ENCODE measurements at places on chromosomes 13 and 19.

DNA sequence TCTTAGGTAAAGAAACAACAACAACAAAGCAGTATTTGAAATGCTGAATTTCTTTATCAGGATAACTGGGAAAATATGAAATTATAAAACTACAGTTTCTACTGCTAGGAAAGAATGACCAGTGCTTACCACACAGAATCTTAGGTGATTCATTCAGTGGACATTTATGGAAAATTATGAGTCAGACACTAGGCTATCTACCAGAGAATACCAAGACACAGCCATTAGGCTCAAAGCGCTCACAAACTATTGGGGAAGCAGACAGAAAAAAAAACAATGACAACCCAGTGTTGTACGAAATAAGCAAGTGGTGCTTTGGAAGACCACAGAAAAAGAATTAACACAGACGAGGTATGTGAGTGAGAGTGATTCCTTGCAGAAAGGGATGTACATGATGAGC is 1019.5 kb downstream of the PCDH9 start:
- DNase-seq: no peak

DNA sequence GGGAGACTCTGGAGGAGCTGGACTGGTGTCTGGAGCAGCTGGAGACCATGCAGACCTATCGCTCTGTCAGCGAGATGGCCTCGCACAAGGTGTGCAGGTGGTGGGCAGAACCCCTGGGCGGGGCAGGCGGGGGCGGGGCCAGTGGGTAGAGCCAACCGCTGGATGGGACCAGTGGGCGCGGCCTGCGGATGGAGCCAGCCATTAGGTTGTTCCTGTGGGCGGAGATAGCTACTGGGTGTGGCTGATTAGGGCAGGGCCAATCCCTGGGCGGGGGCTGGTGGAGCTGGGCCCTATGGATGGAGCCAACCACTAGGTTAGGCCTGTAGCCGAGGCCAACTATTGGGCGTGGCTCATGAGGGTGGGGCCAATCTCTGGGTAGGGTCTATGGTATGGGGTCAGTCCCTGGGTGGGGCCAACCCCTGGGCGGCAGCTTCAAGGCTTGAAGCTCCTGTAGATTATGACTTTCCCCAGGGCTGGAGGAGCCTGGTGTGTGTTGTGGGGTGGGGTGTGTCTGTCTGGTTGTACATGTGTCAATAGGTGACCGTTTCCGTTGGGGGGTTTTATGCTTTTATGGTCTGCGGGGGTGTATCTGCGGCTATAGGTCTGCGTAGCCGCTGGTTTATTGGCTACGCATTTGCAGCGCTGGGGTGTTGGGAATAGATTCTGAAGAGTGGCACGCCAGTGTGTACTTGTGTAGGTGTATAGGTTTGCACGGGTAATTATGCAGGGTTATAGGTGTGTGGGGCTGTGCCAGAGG is 30.7 kb downstream of the PDE4A start:
- no peak for DNase-seq

DNA sequence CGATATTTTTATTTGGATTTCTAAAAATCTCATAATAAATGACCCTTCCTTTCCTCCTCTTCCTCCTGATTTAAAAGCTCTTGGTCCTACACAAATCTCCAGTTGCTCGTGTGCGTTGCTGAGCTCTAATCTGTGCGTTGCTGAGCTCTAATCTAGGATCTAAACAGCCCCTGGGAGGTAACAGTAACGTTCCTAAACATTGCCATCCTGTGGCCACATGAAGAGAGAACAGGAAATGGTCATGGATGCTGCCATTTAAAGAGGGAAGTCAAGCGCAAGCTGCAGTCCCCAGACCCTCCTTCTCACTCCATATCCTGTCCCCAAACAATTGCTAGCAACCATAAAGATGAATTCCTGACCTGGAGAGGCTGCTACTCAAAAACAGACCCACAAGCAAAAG is 170.8 kb downstream of the NUFIP1 start:
- DNase-seq: no peak

DNA sequence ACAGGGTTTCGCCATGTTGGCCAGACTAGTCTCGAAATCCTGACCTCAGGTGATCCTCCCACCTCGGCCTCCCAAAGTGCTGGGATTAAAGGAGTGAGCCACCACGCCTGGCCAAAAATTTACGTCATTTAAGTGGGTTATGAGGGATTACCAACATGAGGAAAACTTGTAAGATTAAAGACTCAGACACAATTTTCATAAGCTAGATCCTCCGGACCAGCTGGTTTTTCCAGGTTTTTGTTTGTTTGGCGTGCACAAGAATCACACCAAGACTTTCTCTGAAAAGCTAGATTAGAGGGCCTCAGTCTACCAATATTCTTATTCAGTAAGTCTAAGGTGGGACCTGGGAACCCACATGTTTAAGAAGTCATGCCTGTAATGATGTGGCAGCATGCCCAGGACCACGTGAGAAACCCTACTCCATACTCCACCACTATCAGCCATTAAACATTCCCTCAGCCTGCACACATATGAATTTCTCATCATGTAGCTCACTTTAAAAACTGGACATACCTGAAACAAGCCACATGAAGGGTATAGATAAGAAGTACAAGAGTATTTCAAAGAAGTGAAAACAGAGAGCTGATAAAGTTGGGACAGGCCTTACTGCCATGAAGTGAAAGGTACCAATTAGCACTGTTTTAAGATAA is 25.7 kb downstream of the DIAPH3 start:
- no peak for DNase-seq

DNA sequence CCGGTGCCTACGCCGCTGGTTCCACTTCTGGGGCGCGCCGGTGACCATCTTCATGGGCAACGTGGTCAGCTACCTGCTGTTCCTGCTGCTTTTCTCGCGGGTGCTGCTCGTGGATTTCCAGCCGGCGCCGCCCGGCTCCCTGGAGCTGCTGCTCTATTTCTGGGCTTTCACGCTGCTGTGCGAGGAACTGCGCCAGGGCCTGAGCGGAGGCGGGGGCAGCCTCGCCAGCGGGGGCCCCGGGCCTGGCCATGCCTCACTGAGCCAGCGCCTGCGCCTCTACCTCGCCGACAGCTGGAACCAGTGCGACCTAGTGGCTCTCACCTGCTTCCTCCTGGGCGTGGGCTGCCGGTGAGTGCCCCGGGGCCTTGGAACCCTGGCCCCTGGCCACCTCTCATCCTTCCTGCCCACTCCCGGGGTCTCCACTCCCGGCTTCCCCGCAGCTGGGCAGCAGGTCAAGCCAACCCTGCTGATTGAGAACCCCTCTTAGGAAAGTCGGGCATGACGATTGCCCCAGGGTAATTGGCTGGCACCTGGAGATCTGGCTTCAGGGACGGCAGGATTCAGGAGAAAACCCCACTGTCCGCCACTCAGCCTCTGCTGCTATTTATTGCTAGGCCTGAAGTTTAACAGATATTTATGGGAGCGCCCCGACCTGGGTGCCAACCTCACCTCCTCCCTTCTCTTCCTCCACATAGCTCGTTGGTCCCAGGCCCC is 39.1 kb downstream of the TRPM4 start:
- DNase-seq: no peak

- DNase-seq: no peak
Observed at GRCh38 chr13:42312817-42313431, 41.0 kb downstream of the AKAP11 start.

- no peak for DNase-seq
Observed at GRCh38 chr13:25886438-25887214, 165.2 kb downstream of the SHISA2 start.

DNA sequence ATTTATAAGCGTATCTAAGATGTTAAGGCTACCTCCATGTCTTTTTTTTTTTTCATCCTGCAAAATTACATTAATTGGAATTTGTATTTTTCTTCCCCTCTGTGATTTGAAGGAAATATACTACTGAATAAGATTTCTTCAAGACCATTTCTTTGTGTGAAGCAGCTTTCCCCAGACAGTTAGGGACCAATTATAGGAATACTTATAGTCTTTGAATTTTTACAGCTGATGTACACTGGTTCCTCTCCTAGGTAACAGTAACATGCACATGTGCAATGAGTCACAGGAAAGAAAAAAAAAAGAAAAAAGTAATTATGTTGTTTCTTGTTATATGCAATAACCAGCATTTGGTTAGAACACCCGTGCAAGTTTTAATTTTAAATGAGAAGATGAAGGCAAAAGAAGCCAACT is 82.0 kb downstream of the PCDH9 start:
- no peak for DNase-seq

- no peak for DNase-seq
Observed at GRCh38 chr13:34078334-34078999, 260.5 kb downstream of the RFC3 start.

GRCh38 chr13:39317291-39317690 is 279.0 kb downstream of the NHLRC3 start:
- no peak for DNase-seq

DNA sequence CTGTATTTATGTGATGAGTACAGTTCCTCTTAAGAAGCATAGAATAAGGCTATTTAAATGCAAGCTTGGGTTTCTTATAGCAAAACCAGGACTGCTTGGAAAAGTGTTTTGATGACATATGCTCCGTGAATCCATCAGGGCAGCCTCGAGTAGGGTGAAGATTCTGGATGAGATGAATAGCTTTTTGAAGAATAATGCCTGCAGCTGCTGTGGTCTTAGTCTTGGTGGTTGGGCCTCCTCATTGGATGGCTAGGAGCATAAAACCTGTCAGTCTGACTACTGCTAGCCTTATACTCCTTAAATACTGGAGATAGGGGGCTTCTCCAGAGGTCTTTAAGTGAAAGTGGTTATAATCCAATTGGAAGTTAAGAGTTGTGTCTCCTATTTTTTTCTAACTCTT is 704.3 kb downstream of the FGF9 start:
- DNase-seq: no peak

- no peak for DNase-seq
Observed at GRCh38 chr13:91773591-91774227, 375.3 kb downstream of the GPC5 start.

DNA sequence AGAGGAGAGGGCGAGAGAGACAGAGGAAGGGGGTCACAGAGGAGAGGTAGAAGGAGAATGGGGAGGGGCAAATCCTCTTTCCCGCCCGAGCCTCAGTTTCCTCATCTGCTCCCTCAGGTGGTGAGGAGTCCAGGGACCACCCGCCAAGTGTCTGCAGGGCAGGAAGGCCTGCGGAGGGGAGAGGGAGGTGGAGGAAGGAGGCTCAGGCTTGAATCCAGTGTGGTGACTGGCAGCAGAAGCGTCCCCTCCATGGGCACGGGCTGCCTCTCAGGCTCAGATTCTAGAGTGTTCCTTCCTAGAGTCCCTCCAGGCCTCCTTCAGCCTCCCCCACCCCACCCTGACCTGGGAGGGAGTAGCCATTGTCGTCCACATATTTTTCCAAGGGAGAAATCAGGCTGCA is 16.5 kb upstream of the GARIN5A start:
- no peak for DNase-seq

DNA sequence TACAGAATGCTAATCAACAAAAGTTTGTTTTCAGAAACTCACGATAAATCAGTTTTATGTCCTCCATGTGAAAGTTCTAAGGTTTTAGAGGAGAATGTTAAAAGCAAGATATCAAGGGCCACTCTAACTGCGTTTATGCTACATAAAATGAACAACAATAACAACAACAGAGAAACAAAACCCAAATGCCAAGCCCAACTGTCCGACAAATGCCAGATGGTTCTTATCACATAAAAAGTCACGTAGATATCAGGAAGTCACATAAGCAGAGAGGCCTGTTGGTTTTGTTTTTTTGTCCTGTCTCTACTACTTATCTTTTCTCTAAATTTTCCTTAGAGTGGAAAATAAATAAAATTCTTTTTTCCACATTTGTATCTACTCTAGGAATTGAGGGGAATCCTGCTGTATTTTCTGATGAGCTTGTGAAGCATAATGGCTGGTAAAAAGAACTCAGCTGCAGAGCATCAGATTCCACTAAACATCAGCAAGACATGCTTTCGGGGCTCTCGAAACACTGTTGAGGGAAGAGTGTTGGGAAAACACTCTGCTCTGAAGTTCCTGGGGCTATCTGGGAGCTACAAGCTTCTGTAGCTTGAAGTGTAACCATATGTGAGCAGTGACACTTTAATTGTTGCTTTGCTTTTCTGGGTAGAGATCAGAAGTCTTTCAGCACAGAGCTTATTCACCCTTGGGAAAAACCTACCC is 110.1 kb downstream of the SLAIN1 start:
- DNase-seq: no peak

- no peak for DNase-seq
Observed at GRCh38 chr19:7648265-7649014, 11.5 kb downstream of the STXBP2 start.

- no peak for DNase-seq
Observed at GRCh38 chr13:94329754-94330551, 149.5 kb downstream of the DCT start.

GRCh38 chr13:20814224-20814910 is 40.6 kb upstream of the EEF1AKMT1 start:
- DNase-seq: no peak

DNA sequence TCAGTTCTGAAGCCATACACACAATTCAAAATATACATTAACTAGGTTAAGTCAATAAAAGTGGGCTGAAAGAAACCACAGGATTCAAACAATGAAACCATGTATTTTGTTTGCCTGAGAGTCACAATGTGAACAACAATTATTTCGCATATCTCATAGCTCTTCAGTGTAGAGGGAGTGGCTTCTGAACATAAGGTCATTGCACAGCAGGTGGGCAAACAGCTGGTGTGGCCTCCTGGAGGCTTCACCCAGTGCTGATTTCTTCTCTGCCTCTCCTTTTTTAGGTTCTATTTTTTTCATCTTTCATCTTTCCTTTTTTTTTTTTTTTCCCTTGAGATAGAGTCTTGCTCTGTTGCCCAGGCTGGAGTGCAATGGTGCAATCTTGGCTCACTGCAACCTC is 40.4 kb upstream of the ZNF254 start:
- DNase-seq: no peak

DNA sequence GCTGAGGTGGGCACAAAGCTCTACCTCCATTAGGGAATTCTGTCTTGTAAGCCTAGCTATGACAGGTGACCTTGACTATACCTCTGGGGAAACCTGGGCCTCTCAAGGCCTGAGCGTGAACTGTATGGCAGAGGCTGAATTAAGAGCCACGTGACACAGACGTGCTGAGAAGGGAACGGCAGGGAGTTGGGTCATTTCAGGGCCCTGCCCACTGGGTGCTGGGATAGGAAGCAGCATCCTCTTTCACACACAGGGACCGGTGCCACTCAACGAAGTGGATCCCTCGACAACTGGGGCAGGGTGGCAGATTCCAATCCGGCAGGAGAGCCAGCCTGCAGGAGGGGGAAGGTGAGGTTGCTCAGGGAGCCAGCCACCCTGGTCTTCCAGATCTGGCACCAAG is 9.2 kb downstream of the ASF1B start:
- DNase-seq: no peak

- DNase-seq: no peak
Observed at GRCh38 chr19:40806423-40807146, 7.6 kb downstream of the EGLN2 start.

- no peak for DNase-seq
Observed at GRCh38 chr13:96090240-96091101, 564 bp downstream of the HS6ST3 start.

GRCh38 chr19:50679177-50680125 is 30.2 kb downstream of the C19orf81 start:
- peak; percentile 92 for DNase-seq

- DNase-seq: no peak
Observed at GRCh38 chr19:7739211-7739755, 7.4 kb upstream of the CLEC4G start.

- DNase-seq: no peak
Observed at GRCh38 chr19:13929956-13930355, 8.3 kb downstream of the PODNL1 start.

GRCh38 chr19:40216777-40217026 is 1.5 kb downstream of the TTC9B start:
- DNase-seq: no peak

Data from mesenteric fat pad (tissue), 1 donor.